ENCODE measurements at places on chromosomes 5 and 9. TPM values are rescaled to one million over a fixed set of nuclear protein-coding genes. Genes with fewer than 3 reads are reported as not detected.

The CLIC3 gene
- total RNA-seq: 5.6 TPM

The GDNF gene
- 0.05 TPM for total RNA-seq

The SCGB3A2 gene
- total RNA-seq: not detected

The TLR4 gene
- 0.10 TPM for total RNA-seq

The LIFR gene
- total RNA-seq: 6.7 TPM

The PTGES gene
- total RNA-seq: 187 TPM

The PFN3 gene
- total RNA-seq: not detected

Data from A549 treated with AZD2906 at 1 μM for 4 hours (cell line).